ENCODE measurements at places on chromosomes 6 and 20.
A peak's percentile ranks its signal among the peaks of the same experiment; 100 is the strongest.

- DNase-seq: no peak
These were observed 164.6 kb upstream of the RALGAPA2 start for GRCh38 chr20:20877079-20877478.

GRCh38 chr6:127486934-127487333 lies 27.7 kb upstream of the KIAA0408 start:
- DNase-seq: no peak

GRCh38 chr6:149934249-149935156 lies 7.3 kb upstream of the ULBP2 start:
- DNase-seq: peak; percentile 47

GRCh38 chr6:119347466-119348095 lies 2.0 kb downstream of the MAN1A1 start:
- DNase-seq: peak; percentile 37

- no peak for DNase-seq
These were observed 1.0 kb downstream of the FKBP1A start for GRCh38 chr20:1391640-1392442.

- no peak for DNase-seq
These were observed 5.3 kb downstream of the SNAI1 start for GRCh38 chr20:49987868-49988690.

DNA sequence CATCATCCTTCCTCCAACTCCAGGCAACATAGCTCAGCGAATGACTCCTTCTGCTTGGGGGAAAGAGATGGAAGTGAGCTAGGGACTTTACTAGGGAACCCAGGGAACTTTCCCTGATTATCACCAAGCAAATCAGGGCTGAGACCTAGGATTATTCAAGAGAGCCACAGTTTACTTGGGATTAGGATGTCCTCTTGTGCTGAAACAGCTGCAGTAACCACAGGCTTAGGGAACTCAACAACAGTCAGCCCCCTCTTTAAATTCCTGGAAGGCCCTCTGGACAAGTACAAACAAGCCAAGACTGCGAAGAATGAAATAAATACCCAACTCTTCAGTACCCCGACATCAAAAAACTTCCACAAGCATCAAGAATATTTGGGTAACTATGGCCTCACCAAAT lies 700.9 kb downstream of the COL12A1 start:
- DNase-seq: no peak

- no peak for DNase-seq
These were observed 23.7 kb upstream of the SLC23A2 start for GRCh38 chr20:5024982-5025381.

GRCh38 chr6:513058-513457 lies 121.5 kb downstream of the IRF4 start:
- no peak for DNase-seq

GRCh38 chr20:45779011-45779915 lies 12.4 kb downstream of the WFDC3 start:
- DNase-seq: no peak

DNA sequence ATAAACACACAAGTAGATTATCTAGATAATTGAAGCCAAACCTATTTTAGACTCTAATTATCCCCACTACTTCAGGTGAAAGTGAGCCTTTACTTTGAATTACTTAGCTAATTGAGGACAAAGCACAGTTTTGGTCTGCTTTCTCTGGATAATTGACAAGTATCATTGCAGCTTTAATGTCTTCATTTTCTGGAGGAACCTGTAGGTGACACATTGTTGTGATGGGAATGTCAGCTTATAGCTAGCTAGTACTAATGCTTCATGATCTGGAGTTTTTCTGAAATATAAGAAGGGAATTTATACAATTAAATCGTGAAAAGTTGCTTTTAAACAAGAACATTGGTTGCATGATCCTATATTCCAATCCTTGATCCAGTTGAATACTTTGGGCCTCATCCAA lies 319.3 kb upstream of the CITED2 start:
- no peak for DNase-seq

DNA sequence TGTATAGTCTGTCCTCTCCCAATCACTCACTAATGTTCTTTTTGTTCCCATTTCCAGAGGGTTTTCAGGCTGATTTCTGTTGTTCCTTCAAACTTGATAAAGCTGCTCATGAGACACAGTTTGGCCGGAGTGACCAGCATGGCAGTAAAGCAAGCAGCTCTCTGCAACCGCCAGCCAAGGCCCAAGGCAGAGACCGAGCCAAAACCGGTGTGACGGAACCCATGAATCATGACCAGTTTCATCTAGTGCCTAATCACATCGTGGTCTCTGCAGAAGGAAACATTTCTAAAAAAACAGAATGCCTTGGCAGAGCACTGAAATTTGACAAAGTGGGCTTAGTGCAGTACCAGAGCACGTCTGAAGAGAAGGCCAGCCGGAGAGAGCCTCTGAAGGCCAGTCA lies 14.8 kb upstream of the RPL7L1 start:
- no peak for DNase-seq

DNA sequence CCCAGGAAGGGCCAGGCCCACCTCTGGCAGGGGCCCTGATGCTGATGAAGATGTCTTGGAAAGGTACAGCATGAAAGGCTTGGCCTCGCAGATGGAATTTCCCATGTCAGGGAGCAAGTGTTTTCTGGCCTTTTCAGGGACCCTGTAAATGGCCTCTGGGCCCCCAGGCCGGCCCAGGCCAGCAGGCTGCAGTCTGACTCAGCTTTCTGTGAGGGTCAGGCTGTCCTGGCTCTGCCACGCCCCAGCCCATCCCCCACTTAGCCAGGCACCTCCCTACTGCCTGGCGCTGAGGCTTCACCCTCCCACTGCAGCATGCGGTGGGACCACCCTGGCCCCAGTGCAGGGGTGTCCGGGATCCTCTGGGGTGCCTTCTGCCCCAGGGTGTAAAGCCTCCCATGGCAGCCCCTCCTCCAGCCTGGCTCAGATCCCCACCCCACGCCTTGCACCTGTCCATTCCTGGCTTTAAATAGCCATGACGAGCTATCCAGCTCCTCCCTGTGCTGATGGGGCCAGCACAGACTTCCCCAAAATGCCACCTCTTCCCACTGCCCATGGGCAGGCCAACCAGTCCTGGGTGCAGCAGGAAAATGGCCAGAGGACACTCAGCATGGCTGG lies 35.6 kb upstream of the GATA5 start:
- no peak for DNase-seq

- no peak for DNase-seq
These were observed 91.2 kb downstream of the JARID2 start for GRCh38 chr6:15336900-15337560.

- DNase-seq: no peak
These were observed 100.3 kb upstream of the SIRPG start for GRCh38 chr20:1757606-1758512.

- DNase-seq: no peak
These were observed 161.1 kb downstream of the DLL1 start for GRCh38 chr6:170129691-170130171.

DNA sequence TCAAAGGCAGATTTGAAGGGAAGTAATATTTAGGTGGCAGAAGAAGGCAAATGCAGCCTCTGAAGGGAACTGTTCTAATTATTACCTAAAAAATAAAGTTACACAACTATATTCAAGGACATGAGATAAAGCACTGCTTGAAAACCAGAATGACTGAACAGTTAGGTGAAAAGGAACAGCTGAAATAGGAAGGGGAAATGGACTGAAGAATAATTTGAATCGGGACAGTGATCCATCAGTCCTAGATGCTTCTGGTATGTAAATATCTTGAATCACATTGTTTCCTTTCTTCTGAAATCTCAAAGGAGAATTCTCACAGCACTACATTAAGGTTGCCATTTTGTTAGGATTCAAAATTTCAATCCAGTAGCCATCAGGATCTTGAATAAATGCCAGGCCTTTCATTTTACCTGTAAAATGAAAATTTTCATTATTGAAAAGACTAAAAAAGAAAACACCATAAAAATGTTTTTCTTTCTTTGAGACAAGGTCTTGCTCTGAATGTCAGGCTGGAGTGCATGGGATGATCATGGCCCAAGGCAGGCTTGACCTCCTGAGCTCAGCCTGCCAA lies 25.9 kb downstream of the GLO1 start:
- no peak for DNase-seq

DNA sequence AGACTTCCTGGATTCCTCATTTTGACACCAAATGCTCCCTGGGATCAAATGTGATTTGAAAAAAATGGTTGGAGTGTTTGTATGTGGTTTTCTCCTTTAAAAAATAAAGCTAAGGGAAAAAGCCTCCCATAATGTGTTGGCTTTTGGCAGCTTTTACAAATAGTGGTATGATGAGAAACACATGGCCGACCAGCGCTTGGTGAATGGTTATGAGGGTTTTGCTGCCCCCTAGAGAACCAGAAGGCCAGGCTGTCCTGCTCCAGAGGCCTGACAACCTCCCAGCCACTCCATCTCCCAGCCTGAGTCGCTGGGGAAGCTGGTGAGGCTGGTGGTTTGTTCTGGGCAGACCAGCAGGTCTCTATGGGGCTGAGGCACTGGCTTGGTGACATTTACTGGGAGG lies 69.3 kb downstream of the CLIC5 start:
- DNase-seq: no peak

DNA sequence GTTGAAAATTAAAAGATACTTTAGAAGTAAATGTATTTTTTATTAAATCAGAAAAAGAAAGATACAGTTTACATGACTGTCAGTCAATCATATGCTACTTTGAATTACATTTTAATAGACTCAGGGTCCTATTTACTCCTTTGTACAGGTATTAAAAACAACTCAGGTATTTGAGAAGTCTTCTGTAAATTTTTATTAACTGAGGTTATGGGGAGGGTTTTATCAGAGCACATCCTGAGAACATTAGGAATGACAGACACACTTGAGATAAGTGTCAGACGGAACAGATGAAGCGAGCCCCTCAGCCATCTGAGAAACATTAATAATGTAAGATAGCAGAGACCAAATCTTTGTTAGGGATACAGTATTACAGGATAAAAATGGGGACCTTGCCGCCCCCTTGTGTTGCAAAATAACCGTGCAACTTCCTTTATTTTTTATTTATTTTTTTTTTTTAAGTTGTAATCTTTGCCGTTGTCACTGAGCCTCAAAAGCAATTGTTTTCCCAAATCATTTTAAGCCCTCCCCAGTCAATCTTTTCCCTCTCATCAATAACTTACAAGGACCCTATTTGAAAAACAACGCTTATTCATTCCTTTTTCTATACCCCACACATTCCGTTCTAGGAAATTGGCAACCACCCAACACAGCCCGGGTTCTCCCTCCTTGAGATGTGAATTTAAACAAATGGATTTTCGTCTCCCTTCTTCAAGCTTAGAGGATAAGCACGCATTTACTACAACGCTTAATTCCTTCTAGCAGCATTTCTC lies 126.7 kb downstream of the BCAS1 start:
- peak; percentile 57 for DNase-seq

- peak; percentile 74 for DNase-seq
These were observed 32.8 kb upstream of the GMPR start for GRCh38 chr6:16205377-16206144.

GRCh38 chr20:23301436-23302050 lies 49.0 kb upstream of the NXT1 start:
- DNase-seq: no peak

DNA sequence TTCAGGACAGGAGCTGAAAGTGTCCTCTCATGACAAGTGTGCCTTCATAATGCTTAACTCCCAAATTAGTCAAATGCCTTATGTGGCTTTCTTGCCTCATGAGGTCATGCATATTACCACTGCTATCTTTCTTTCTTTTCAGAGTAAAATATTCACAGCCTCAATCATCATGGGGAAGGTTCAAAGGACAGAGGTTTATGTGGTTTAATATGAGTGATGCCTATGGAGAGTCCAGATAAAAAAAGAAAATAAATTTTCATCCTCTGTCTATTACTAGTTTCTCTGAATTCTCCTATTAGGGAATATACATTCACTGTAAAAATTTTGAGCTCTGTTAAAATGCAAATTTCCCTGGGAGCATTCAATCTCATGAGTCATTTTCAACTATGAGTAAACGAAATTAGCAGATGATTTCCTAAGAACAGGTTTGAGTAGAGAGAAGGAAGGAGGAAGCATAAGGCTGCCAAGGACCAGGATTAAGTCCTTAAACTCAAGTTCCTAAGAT lies 396.9 kb upstream of the ADGRB3 start:
- no peak for DNase-seq

- DNase-seq: no peak
These were observed 12.9 kb downstream of the RPS6KA2 start for GRCh38 chr6:166614171-166614583.

- DNase-seq: no peak
These were observed 166.7 kb downstream of the ESR1 start for GRCh38 chr6:151974061-151974617.

GRCh38 chr6:166977621-166978525 lies 21.3 kb upstream of the CEP43 start:
- no peak for DNase-seq

DNA sequence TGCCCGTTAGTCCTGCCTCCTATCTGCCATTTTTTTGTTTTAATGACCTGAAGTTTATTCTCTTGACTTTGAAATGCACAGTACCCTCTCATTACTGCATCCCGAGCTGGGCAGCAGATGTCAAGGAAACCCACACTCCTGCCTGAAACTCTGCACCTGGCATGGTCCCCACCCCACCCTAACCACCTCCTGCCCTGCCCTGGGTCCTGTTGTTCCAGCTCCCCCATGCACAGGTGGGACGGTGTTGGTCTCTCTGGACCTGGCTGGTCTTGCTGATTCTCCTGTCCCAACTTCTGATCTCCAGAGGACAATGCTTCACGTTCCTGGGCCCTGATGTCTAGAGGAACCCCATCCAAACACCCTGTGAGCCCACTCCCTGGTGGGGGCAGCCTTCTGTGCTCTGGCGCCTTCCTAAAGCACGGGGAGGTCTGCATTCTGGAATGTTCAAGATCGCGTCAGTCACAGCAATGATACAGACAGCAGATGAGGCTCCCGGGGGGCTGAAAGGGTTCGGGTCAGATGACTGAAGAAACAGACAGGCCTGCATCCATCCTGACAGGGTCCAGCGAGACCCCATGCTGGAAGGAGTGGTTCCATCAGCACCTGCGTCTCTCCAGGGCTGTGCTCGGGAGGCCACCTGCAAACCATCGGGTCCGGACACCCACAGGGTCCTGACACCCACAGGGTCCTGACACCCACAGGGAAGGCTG lies 73.6 kb downstream of the ERMARD start:
- DNase-seq: no peak

DNA sequence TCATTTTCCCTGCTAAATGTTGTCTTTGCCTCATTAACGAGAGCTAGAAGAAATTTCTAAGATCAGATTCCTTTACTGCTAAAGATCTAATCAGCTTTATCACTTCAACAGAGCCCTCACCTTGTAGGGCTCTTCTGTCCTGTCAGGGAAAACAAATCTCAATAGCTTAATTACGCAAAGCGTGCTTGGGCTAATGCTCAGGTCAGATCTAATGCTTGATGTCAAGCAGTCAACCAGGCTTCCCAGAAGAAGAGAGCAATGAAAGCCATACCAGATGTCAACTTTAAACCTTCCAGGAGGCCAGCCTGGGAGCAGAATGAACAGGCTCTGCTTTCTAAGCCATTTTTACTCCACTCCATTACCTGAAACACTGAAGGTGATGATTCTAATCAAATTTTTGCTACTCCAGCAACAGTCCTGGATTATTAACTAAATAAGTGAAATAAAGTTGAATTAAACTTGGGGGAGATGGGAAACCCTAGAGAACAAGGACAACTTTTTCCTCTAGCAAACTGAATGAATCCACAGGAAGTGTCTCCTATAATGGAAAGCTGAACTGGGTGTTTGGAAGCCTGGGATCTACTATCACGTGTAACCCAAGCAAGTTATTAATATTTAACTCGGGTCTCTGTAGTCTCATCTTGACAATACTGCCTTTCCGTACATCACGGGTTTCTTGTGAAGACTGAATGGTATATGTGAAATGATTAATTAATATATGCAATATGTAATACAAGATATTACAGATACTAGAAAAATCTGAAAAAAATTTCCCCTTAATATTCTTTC lies 273.7 kb downstream of the PTPRK start:
- no peak for DNase-seq

- no peak for DNase-seq
These were observed at the start of gene OPRL1 for GRCh38 chr20:64080013-64080812. TSS of gene OPRL1 (plus strand) at chr20:64080082. CDS start at chr20:64092721, 12,639 bp downstream.

All from germinal center (tissue), 1 donor.